ENCODE measurements at places on chromosomes 2 and 18.

DNA sequence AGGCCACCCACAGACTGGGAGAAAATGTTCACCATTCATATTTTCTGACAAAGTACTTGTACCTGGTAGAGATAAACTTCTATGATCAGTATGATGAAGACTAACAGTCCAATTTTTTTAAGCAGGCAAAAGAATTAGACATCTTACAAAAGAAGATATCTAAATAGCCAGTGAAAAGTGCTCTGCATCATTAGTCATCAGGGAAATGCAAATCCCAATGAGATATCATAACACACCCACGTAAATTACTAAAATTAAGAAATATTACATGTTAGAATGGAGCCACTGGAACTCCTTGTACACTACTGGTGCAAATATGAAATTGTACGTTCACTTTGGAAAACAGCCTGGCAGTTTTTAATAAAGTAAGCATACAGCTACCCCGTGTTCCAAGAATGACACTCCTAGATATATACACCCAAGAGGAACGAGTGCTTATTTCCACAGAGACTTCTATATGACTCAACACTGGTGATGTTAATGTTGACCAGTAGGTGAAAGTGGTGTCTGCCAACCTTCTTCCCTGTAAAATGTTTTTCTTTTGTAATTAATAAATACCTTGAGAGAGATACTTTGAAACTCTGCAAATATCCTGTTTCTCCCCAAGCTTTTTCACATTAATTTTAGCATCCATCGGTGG is 80.3 kb downstream of the NPAS2 start:
- DNase-seq: no peak

- DNase-seq: no peak
Observed at GRCh38 chr2:20072436-20073158, 21.2 kb upstream of the LAPTM4A start.

- no peak for DNase-seq
Observed at GRCh38 chr2:26591619-26592505, 49.3 kb downstream of the CIB4 start.

- DNase-seq: no peak
Observed at GRCh38 chr2:233501198-233502076, 65.1 kb downstream of the USP40 start.

- no peak for DNase-seq
Observed at GRCh38 chr2:77007686-77008085, 514.5 kb downstream of the LRRTM4 start.

GRCh38 chr2:113282747-113283533 is 4.2 kb upstream of the PAX8 start:
- DNase-seq: no peak

GRCh38 chr2:170404846-170405245 is 226.9 kb downstream of the MYO3B start:
- DNase-seq: no peak

DNA sequence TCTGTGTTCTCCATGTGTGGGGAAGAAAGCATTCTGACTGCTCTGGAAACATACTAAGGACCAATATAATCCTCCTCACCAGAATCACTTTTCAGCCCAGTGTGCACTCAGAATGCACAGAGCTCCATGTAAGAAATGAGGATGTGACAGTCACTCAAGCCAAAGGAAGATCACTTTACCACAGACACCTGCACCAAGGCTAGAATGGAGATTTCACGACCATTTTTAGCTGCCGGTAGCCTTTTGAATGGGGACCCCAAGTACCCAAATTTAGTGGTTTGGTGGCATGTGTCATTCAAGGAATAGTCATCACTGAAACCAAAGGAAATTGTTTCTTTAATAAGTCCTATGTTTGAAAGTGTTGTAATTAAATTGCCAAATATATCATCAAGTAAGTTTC is 613.2 kb upstream of the ACVR2A start:
- no peak for DNase-seq

DNA sequence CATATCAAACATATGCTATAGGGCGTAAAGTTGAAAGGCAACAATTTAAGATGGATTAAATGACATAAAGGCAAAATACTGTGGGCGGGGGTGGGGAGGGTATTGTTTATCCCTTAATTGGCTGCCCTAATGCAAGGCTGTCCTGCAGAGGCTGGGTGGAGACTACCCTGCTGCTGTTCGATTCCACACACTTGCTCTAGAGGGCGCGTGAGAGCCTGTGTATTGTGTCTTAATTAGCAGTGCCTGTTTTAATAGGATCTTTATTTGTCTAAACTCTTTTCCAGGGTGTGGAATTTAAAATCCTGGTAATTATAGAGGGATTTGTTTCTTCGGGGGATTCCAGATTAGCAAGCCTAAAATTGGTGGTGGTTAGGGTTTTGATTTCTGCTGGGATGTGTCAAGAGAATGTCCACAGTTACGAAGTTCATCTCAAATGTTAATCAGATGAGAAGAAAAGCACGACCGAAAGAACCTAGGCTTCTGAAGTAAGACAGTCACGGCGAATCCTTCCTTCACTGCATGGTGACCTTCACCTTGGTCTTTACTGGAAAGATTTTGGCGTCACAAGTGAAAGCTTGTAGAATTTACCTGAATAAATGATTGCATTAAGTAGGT is 103.5 kb upstream of the MAP3K20 start:
- no peak for DNase-seq

- no peak for DNase-seq
Observed at GRCh38 chr18:35203067-35203466, 37.8 kb upstream of the ZNF397 start.

GRCh38 chr2:168114619-168115018 is 132.8 kb downstream of the STK39 start:
- no peak for DNase-seq

DNA sequence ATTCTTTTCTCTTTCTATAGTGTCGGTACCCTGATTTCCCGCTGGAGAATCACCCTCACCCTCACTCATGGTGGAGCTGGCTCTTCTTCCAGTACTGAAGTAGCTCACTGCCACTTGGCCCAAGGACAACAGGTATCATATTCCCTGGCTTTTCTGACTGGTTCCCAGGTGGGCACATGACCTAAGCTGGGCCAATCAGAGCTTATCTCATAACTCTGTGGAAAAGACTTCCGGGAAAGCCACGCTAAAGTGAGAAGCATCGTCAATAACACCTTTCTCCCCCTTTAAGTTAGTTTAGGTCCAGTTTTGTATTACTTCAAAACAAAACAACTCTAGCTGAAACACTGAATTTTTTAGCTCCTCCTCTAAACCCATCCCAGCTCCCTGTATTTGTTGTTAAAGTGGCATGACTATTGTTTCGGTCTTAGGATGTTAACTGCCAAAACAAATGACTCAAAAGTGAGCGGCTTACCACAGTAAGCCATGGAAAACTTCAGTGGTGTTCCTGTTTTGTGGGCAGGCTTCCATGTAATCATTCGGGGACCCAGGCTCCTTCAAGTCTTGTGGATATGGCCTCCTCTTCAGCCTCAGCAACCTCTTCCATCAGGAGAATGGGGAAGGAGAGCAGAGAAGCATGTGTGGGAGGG is 137.4 kb upstream of the DLX2 start:
- no peak for DNase-seq

DNA sequence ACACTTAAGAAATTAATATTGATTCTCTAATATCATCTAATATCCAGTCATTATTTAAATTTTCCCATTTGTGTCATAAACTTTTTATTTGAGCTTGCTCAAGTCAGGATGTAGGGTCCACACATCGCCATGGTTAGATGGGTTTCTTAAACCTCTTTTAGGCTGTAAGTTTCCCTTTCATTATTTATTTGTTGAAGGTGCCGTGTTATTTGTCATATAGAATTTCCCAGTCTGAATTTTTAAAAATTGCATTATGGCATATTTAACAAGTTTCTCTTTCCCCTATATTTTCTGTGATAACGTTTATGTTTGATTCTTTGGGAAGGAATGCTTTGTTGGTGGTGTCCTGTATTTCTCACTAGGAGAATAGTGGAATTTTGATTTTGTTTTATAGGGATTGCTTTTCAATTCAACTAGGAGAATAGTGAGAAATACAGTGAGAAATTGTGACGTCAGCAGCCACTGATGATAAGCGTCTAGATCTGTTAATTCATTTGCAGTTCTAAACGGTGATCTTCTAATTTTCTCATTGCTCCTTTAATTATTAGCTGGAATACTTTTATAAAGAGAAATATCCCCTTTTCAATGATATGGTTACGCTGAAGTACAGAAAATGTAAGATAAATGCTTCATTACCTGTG is 44.6 kb upstream of the AAK1 start:
- DNase-seq: no peak

GRCh38 chr2:228956701-228957474 is 314.2 kb downstream of the PID1 start:
- DNase-seq: no peak

GRCh38 chr2:232545511-232546375 is 4.6 kb downstream of the TIGD1 start:
- DNase-seq: no peak

GRCh38 chr2:9991829-9992273 is 40.4 kb downstream of the GRHL1 start:
- no peak for DNase-seq

DNA sequence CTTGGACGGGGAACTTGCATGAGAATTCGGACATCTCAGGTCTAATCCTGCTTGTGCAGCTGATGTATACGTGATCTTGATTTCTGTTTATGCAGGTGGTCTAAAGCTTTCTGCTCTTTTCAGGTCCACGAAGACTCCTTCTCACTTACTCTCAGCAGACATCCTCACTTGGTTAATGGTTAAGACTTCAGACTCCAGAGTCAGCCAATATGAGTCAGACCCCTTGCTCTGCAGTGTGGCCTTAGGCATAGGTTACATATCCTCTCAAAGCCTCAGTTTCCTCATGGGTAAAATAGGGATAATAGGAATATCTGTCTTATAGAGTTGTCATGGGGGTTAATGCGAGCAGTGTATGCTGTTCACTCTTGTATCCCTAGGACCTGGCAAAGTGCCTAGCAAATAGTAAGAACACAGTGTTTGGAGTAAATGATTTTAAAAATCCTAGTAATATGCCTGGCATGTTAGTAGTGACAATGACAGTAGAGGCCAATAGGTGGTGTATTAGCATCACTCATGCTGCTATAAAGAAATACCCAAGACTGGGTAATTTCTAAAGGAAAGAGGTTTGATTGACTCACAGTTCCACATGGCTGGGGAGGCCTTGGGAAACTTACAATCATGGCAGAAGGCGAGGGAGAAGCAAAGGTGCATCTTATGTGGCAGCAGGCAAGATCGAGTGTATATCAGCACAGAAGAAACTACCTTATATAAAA is 42.3 kb downstream of the XRCC5 start:
- no peak for DNase-seq

DNA sequence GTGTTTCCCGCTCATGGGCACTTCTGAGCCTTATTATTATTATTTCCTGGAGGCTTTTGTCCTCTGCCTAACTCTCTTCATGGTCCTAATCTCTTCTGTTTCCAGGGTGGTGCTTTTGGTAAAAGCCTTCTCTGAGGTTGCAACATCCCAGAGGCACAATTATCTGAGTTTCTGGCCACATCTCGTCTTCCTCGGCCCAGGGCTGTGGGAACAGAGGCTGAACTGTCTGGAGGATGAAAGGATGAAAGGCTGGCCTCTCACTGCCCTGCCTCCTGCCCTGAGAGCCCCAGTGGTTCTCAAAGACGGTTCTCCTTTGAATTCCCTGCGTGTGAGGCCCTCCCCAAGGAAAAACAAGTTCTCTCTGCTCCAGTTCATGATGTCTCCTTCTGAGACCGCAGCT is 13.8 kb downstream of the GYPC start:
- DNase-seq: no peak

GRCh38 chr2:179825494-179825893 is 35.9 kb downstream of the ZNF385B start:
- DNase-seq: no peak

DNA sequence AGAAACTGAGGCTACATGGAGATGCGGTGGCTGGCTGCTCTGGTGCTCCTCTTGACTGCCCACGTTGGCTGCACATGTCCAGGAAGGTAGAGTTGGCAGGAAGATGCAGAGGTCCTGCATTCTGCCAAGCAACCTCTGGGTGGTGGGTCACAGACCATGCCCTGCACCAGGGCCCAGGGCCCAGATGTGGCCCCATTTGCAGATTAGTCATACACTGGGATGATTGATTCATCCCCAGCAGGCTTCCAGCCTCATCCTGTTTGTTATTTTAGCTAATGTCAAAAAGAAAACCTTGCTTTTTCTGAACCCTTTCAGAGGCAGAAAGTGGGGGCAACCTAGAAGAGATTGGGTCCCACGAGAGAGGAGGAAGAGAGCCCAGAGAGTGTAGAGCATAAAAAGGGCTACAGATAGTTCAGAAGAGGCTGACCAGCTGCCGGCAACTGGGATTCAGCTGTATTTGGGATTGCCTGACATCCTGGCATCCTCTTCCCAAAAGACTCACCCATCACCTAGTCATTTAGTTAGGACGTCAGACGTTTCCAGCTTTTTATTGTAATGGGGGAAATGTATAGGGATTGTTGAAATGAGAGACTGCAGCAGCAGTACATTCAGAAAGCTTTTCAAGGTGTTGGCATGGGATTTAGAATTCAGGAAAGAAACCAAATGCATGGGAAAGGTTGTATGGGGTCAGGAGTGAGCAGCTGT is 101.9 kb downstream of the CTIF start:
- no peak for DNase-seq

DNA sequence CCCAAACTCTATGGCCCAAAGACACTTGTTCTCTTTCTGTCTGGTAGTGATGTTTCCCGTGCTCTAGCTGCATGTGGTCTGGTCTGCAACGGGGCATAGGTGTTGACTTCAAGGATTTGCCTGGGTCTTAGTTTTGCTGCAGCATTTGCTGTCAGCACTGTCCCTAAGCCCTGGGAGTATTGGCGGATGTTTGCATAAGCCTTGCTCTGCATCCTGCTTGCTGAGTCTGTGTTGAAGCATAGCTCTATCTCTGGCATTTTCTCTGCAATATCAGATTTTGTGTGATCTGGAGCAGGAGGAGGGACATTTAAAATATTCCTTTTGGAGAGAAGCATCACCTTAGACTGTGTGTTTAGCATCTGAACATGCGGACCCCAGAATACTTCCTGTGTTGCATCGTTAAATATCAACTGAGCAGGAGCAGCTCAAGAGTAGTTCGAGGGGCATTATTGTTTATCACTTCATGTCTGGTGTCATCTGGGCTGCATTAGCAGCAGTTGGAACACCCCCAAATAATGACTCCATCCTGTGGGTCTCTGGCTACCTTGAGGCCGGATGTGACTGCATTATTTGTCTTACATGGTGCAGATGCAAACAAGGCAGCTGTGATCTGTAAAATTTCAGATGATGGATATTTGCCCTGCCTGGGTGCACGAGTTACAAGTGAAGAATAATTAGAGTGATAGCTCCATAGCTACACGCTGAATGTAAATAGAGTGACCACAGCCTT is 231.7 kb downstream of the TRIB2 start:
- DNase-seq: no peak
